ENCODE measurements at places on chromosomes 11 and 22.
A peak's percentile ranks its signal among the peaks of the same experiment; 100 is the strongest.

DNA sequence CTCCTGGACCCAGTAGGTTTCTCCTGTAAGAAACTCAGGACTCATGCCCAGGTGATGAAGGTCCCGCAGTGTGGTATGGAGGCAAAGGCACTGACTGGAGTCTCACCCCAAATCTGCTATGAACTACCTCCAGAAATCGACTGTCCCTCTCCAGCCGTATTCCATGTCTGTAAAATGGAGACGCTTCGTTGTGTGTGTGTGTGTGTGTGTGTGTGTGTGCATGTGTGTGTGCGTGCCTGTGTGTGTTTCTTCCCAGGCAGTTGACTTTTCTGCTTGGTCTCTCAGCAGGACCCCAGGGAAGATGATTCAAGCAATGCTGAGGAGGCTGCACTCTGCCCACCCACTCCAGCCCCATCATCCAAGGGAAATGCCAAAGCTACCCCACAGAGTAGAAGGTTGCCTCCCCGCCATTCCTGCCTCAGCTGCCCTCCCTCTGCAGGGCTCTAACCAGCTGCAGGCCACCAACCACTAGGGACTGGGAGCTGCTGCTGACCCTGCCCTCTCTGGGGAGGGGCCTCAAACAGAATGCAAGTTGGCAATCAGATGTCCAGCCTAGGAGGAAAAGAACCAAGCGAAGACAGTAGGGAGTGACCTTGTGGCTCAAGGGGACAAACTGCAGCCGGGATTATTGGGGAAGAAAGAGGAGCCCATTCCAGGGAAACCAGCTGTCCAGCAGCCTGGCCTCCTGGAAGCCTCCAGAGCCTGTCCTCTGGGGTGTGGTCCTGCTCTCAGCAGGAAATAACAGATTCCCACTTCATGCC, 56.2 kb downstream of the SLC22A12 start:
- no peak for DNase-seq

DNA sequence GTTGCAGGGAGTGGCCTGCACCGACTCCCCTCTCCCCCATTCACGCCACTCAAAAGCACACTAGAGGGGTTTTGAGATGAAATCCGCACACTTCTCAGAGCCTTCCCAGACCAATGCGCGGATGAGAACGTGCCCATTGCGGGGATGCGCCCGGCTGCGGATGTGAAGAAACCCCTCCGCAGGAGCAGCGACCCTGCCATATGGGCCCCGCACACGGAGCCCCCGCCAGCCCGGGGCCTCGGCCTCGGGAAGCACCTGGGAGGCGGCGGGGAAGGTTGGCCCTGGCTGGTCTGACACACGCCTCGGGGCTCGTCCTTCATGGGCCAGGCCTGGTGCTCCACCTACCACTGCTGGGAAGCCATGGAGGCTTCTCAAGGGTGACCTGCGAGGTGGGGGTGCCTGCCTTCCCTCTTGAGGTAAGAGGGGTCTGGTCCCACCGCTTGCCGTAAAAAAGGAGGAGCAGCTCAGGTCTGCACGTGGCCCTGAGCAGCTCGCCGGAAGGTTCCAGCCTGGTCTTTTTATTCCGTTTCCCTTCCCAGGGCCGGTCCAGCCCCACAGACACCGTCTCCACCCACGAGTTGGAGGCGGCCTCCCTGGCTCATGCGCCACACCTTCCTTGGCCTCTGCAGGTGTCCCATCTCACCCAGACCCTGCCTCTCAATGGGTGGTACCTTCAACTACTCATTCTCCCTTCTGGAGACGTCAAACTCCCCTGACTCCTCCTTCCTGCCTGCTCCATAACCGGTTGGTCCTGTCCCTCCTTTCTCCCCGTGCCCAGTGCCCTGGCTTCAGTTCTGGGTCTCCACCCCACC, 39.4 kb downstream of the TRMU start:
- no peak for DNase-seq

GRCh38 chr11:34605481-34606325, 15.2 kb upstream of the EHF start:
- DNase-seq = no peak

- DNase-seq = no peak
These were observed 46.4 kb upstream of the MUC15 start for GRCh38 chr11:26618441-26618840.

DNA sequence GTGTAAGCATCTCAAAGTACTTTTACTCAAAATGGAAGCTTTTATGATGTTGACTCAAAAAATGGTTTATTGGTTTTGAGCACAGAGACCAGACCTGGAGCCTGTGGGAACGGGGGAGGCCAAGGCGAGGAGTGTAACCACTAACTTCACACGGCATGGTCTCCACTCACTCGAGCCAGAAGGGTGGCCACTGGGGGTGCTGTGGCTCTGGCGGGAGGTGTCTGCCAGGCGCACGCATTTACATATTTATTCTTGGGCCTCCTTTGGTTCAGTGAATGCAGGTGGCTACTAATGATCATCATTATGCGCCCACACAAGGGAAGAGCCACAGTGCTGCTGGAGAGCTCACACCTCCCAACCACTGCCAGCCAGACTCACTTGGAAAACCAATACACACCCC, 64.6 kb downstream of the FLRT1 start:
- DNase-seq = no peak

DNA sequence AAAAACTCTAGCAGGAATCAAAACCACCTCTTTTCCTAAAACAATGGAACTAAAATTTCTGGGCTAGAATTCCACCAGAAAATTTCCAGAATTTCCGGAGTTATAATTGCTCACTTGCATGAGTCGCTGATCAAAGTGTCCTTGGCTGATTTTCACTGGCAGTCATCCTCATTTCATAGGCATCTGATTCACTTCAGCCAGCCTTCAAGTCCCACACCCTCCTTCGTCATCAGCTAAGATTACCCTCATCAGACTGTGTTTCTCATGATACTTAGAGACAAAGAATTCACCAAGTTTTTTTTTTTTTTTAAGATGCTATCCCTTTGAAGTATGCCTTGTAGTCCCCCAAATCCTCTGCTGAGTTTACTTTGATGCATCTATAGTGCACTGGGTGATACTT, 71.5 kb upstream of the RAB38 start:
- no peak for DNase-seq

DNA sequence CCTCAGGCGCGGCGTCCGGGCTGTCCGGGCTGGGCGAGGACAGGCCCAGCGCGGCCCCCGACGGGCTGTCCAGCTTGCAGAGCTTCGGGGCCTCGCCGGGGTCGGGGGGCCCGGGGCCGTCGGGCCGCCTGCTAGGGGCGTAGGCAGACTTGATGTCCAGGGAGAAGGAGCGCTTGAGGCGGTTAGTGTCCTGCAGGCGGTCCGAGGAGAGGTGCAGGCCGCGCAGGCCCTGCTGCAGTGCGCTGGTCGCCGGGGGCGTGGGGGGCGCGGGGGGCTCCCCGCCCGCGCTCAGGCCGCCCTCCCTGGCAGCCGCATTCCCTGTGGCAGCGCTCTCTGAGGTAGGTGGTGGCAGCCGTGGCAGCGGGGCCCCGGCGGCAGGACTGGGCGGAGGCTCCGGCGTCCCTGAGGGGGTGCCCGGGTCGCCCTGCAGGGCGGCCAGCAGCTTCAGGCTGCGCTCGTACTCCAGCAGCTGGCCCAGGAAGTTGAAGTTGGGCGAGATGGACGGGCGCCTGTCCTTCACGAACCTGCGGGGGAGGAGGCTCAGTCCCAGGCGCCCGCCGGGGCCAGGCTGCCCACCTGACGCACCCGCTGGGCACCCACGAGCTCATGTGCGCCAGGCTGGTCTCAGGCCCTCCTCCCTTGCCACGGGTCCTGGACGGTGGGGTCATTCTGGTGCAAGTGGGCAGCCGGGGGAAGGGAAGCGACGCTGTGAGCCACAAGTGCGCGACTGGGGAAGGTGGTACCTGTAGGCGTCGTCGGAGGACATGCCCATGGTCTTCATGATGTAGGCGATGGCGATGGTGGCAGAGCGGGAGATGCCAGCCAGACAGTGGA, 14.8 kb downstream of the DUSP8 start:
- no peak for DNase-seq

- no peak for DNase-seq
These were observed 10.5 kb downstream of the NUMA1 start for GRCh38 chr11:72069787-72070251.

GRCh38 chr11:25733777-25734176, 598.2 kb upstream of the ANO3 start:
- no peak for DNase-seq

DNA sequence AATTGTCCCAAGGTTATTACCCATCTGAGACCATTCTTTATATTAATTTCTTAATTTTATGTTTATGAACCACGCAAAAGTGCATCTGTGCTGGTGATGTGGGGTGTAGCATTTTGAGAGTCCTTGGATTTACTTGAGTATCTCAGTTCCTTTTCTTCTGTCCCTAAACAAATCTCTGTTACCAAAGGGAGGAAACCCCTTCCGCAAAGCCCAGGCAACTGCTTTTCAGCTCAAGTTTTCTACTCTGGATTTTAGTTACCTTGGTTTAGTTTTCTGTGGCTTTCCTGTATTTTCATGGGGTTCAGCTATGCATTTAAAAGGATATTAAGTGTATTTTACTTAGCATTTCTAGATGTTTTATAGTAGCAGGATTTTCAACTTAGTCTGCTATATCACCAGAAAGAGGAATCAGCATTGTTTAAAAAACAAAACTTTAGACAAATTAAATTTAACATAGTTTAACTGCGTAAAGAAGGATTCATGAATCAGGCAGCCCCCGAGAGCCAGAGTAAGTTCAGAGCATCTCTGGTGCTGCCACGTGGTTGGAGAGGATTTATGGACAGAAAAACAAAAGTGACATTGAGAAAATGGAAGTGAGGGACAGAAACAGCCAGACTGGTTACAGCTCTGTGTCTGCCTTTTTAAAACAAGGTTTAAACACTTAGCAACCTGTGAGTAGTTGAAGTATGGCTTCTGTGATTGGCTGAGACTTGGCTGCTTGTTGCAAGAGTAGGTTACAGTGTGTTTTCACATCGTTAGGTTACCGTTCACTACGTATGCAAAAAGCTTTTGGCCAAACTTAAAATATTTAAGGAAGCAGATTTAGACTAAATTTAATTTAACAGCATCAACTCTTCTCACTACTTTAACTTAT, 9.6 kb downstream of the ADM start:
- no peak for DNase-seq

- peak; percentile 78 for DNase-seq
These were observed 8.6 kb downstream of the MRPL11 start for GRCh38 chr11:66429983-66430602.

- DNase-seq = no peak
These were observed 97.7 kb downstream of the TEAD1 start for GRCh38 chr11:12771875-12772274.

DNA sequence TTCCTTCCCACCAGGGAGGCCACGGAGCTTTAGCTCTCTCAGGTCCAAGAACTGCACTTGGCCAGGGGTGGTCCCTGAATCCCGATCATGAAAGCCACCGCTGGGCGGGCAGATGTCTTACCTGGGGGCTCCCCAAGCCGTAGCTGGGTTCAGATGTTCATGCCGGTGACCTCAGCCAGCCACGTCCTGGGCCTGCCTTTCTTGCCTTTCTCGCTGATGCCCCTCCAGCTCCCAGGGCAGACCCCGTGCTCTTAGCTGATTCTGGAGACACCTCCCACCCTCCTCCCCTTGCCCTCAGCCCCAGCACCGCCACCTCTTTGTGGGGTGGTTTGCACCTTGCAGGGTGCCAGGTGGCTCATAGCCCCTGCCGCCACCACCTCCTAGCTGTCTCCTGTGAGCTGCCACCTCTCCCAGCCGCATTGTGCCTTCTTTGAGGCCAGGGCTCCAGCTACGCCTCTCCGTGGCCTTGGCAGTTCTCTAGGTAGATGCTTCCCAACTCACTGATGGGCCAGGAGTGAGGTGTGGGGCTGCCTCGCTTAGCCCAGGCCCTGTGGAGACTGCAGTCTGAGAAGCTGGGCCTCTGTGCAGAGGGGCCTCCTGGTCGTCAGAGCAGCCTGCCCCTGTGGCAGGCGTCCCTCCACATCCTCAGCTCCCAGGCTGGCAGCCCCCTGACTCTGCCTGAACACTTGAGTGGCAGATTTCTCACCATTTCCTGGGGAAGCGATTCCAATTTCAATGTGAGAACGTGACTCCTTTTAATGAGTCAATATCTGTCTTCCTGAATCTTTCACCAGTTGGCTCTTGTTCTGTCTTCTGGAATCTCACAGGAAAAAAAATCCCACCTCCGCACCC, 97.6 kb upstream of the B3GAT1 start:
- DNase-seq = no peak

DNA sequence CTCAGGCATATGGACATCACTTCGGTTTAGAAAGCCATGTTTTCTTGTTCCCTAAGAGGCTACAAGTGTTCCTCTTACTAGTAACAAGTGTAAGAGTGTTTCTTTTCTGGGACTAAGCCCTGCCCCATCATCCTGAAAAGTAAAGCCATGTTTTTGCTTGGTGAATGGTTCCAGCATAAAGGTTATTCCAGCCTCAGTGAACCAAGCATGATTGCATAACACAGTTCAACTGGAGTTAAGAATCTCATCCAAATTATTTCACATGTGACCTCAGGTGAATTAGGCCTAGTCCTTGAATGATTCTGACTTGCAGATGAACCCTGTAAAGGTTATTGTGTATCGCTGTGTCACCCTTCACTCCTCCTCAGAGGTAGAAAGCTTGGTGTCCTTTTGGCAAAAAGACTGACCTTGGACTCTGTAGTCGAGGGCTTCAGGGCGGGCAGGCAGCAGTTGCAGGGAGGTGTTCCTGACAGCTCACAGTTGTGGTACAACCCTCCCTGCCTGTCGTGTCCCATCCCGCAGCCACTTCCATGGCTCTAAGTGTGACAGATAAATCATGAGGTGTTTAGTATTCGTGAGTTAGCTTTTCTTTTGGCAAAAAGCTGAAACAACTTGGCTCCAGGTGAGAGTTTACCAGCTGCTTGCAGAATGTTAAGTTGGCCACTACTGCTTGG, 321.8 kb downstream of the CADM1 start:
- no peak for DNase-seq

GRCh38 chr11:134374891-134375550, 37.0 kb downstream of the B3GAT1 start:
- DNase-seq = no peak

DNA sequence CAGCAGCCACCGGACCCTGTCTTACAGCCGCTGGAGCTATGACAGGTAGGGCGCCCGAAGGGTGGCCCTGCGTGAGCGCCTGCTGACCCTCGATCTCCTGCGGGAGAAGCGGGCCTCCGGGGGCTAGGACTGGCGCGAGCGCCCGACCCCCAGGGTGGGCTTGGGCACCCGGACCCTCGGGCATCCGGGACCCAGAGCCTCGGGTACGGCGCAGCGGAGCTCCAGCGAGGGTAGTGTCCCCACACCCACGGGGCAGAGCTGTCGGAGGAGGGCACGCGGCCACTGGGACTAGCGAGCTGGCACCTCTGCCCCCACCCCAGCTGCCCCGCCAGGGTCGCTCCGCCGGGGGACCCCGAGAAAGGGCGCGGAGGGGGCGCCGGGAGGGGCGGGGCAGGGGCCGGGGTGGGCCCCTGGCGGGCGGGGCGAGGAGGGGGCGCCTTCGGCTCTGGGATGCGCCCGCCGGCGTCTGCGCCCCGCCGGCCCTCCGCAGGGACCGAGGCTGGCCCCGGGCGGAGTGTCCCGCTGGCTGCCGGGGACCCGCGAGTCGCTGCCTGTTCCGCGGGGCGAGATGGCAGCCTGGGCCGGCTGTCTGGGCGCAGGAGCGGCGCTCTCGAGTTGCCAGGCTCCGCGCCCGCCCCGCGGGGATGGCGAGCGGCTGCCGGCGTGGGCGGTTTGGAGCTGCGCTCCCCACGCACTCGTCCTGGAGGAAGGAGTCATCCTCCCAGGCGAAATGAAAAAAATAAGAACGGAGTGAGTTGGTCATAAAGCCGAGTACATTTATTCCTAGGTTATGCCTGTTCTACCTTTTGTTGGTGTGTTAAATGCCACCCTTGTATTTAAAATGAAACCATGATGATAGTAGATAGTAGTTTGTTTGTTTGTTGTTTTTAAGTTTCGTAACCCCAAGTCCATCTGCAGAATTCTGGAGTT, 32.4 kb downstream of the EIF3F start:
- DNase-seq = peak; percentile 41

Data from stimulated activated CD4-positive, alpha-beta T cell treated with anti-CD3 and anti-CD28 coated beads, Interleukin-4, amount 100 ng/mL, for 1 hour (primary cell).